ENCODE measurements at places on chromosomes 11 and 22.

GRCh38 chr11:114036147-114036811 lies 23.2 kb upstream of the ZBTB16 start:
- DNase-seq, result peak; percentile 58

GRCh38 chr22:40043081-40043480 lies 48.3 kb downstream of the FAM83F start:
- no peak for DNase-seq

- DNase-seq, result peak; percentile 19
Measured at GRCh38 chr22:43743131-43743530, 69.0 kb downstream of the EFCAB6 start.

GRCh38 chr11:62461740-62462507 lies 43.1 kb downstream of the SCGB1A1 start:
- DNase-seq, result no peak

GRCh38 chr11:62708793-62709192 lies 1.3 kb downstream of the GNG3 start:
- peak; percentile 76 for DNase-seq

DNA sequence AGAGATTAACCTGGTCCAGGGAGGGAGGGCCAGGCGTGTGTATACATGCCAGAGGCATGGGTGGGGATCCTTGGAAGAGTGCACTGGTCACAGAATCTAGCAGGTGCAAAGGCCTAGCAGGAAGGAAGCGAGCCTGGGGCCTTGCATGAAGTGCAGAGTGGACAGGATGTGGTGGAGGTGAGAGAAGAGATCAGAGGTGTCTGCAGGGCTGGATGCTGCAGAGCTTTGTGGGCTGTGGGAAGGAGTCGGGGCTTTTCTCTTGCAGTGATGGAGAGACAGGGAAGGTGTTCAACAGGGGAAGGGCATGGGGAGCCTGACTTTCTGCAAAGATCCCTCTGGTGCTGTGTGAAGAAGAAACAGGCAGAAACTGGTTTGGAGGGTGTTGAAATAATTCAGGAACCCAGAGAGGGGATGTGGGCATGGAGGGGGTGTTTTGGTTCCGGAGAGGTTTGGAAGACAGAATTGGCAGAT lies 2.5 kb upstream of the TPST2 start:
- DNase-seq, result peak; percentile 79

- DNase-seq, result no peak
Measured at GRCh38 chr22:39988386-39989114, 6.2 kb upstream of the FAM83F start.

GRCh38 chr11:1928470-1928890 lies 9.0 kb downstream of the TNNT3 start:
- no peak for DNase-seq

Data from activated CD8-positive, alpha-beta T cell treated with anti-CD3 and anti-CD28 coated beads for 36 hours (primary cell).